Fibroblast of skin of left biceps (primary cell): ENCODE measurements at places on chromosomes 12 and 14.
A peak's percentile ranks its signal among the peaks of the same experiment; 100 is the strongest.

DNA sequence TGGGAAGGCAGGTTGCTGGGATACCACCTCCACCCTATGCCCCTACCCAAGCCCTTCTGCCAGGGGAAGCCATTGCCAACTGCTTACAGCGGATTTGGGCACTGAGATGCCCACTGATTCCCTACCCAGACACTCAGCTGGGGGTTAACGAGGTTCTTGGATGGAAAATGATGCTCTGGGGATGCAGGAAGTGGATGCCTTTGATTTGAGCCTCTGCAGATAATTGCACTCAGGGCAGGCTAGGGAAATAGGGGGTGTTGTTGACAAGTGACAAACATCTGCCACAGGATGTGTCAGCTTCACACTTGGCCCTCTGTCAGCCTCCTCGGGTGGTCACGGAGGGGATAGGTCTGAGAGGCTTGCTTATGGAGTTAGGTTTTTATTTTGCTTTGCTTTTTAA, 57.4 kb downstream of the RPH3A start:
- DNase-seq: no peak

- no peak for DNase-seq
Measured at GRCh38 chr12:14452336-14452735, 86.9 kb downstream of the ATF7IP start.

GRCh38 chr12:6056406-6057240, 67.8 kb downstream of the VWF start:
- DNase-seq: no peak

DNA sequence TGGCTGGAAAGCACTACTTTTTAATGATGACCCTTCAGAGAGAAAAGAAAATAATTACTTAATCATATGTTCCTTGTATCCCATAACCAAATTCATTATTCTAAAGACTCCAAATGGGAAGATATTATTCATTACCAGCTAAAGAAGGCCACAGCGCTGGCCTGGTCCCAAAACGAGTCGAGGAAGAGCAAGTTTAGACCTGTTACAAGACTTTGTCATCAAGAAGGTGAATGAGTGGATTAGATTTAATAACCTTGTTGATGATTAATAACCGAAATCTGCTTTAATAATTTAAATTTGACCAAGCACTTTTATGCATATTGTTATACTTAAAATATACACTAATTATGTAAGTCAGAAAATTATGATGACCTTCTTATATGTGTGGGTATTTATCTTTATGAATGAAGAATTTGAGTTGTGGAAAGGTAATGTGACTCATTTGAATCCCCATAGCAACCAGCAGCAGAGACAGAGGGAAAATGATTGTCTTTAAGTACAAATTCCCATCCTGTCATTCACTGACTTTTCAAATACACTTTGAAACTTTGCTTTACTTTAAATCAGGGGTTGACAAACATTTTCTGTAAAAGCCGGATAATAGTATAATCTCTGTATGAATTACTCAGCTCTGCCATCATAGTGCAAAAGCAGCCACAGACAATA, 200.3 kb upstream of the NPAS3 start:
- DNase-seq: no peak

GRCh38 chr12:96069511-96070231, 34.3 kb upstream of the LTA4H start:
- no peak for DNase-seq

DNA sequence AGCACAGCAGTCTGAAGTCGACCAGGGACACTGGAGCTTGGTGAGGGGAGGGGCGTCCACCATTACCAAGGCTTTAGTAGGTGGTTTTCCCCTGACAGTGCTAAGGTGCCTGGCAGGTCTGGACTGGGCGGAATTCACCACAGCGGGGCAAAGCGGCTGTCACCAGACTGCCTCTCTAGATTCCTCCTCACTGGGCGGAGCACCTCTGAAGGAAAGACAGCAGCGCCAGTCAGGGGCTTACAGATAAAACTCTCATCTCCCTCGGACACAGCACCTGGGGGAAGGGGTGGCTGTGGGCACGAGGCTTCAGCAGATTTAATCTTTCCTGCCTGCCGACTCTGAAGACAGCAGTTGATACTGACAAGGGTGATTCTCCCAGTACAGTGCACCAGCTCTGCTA, 39.1 kb downstream of the DDHD1 start:
- no peak for DNase-seq

GRCh38 chr12:110228756-110229155, 52.3 kb upstream of the ATP2A2 start:
- DNase-seq: no peak

GRCh38 chr12:105831372-105831771, 307.4 kb downstream of the NUAK1 start:
- DNase-seq: no peak

GRCh38 chr14:57898837-57899572, 33.1 kb upstream of the SLC35F4 start:
- no peak for DNase-seq

DNA sequence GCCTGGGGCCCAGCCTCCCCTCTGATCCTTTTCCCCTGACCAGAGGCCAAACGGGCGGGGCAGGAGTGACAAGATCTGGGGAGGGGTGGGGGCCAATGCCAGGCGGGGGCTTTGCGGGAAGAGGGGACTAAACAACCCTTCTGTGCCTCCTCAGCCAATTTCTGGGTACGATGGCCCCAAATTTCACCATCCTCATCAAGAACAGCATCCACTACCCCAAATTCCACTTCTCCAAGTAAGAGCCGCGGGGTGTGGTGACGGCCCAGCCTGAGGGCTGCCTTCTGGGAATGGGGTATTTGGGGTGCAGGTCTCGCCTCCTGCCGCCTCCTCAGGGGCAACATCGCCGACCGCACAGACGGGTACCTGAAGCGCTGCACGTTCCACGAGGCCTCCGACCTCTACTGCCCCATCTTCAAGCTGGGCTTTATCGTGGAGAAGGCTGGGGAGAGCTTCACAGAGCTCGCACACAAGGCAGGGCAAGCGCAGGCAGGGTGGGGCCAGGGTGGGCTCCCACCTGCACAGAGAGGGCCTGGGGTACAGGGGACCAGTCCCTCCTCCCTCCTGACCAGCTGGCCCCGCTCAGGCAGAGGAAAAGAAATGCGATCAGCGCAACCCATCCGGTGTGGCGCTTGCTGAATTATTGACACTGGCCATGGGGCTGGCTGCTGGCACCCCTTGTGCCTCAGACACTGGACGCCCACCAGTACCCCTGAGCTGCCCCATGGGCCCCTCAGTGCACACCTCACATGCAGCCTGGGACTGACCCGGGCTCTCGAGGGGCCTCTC, 1.7 kb downstream of the P2RX2 start:
- no peak for DNase-seq

DNA sequence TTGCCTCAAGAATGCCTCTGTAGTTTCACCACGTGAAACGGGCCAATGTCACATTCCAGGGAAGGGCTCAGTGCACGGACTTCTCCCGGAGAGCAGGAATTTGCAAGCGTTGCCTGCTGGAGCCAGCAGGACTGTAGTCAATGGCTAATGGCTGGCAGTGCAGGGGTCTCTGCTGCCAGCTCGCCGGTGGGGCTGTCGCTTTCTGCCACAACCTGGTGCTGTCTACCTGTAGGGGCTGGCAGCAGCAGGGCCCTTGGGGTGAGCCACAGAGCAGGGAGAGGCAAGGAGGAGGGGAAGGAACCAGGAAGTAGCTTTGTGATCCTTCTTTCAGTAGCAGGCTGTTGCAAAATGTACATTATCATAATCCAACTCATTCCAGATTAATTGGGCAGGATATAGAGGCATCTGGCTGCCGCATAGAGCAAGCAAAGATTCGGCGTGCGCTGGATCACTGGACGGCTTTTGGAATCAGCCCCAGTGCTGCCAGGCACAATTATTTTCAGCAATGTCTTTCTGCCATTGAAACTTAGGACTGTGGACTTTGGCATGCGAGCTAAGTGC, 114.1 kb downstream of the PAPOLA start:
- DNase-seq: no peak

- peak; percentile 56 for DNase-seq
Measured at GRCh38 chr14:102579696-102580549, 12.5 kb upstream of the RCOR1 start.

- DNase-seq: no peak
Measured at GRCh38 chr12:91395628-91396135, 213.1 kb upstream of the DCN start.

DNA sequence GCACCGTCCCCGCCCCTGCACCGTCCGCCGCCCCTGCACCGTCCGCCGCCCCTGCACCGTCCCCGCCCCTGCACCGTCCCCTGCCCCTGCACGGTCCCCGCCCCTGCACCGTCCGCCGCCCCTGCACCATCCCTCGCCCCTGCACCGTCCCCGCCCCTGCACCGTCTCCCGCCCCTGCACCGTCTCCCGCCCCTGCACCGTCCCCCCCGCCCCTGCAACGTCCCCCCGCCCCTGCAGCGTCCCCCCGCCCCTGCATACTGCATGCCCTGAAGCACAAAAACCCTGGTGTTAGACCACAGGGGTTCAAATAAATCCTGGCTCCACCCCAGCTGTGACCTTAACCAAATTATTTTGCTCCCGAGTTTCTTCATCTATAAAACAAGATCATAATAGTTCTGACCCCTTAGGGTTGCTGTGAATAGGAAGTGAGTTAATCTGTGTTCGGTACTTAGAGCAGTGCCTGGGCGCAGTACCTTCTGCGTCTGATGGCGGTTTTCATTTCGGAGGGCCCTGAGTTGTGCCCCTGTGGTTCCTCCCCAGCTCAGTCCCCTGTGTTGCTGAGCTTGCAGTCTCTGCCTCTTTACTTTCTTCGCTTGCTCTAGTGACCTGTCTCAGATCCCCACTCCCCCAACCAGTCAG, 38.1 kb downstream of the ESRRB start:
- DNase-seq: no peak

DNA sequence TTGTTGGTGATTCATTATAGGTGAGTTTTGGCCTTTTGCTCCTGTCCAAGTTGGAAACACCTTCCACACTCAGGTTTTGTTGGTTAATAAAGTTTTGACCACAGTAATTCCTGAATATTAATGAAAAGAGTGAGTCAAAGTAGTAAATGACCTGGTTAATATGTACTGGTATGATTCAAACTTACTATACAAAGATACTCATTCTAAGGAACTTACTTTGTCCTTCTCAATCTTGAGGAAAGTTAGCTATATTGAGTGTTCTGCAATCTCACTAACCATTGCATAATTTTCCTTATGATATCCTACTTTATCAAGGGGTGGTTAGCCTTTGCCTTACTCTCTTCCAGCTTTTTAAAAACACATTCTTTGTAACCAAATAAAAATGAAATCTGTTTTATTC, 20.9 kb upstream of the HECTD1 start:
- no peak for DNase-seq

DNA sequence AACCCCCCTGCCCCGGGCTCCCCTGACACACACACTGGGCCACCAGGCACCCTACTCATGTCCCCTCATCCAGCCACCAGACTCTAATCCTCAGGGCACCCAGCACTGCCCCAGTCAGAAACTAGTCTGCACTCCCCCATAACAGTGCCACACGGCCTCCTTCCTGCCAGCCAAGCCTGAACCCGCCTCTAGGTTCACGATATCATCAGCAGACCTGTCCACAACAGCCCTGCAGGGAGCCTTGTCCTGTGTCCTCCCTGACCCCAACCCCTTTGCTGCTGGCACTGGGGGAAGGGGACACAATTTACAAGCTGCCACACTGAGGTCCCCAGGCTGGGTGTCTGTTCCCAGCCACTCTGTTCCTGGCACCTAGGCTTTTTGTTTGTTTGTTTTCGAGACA, 33.6 kb downstream of the LTBP2 start:
- no peak for DNase-seq

GRCh38 chr12:69655616-69656340, 43.3 kb downstream of the BEST3 start:
- peak; percentile 84 for DNase-seq

GRCh38 chr14:54577977-54578376, 11.0 kb downstream of the SAMD4A start:
- no peak for DNase-seq
